ENCODE measurements at places on chromosomes 13 and 19.

GRCh38 chr19:17332677-17333581 is 1.7 kb downstream of the ANO8 start:
- DNase-seq, result no peak

DNA sequence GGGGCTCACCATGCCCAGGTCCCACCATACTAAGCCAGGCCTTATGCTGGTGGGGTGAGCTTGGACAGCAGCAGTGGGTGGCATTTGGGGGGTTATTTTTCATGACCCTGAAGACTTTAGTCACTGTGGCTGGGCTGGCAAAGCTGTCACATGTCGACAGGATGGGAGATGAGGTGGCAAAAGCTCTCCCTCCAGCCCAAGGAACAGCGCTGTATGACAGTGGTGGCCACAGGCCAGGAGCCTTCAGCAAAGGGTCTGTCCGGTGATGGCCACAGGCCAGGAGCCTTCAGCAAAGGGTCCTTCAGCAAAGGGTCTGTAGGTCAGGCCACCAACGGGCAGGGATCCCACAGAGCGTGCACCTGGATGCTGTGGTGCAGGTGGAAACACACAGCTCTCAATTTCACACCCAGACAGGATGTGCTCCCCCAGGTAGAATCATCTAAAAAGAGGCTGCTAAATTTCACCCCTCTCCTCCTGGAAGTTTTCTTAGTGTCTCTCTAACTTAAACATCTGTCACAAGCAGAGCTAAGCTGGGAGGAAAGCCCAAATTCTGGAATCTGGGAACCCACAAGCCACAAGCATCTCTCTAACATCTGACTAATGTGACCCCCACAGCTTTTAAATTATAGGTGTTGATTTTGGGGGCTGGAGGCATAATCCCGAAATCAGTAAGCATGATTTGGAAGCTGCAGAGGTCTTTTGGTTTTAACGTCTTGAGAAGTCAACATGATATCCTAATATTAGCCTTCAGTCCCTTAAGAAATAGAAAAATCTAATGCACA is 23.0 kb downstream of the COL4A1 start:
- no peak for DNase-seq

GRCh38 chr19:9671655-9672054 is 3.2 kb downstream of the ZNF562 start:
- no peak for DNase-seq

GRCh38 chr19:42528354-42529247 is at the start of gene CEACAM1:
Gene CEACAM1, minus strand, starts transcription at chr19:42528481. Its CDS starts 107 bp downstream, at chr19:42528374.
- DNase-seq, result peak; percentile 50

DNA sequence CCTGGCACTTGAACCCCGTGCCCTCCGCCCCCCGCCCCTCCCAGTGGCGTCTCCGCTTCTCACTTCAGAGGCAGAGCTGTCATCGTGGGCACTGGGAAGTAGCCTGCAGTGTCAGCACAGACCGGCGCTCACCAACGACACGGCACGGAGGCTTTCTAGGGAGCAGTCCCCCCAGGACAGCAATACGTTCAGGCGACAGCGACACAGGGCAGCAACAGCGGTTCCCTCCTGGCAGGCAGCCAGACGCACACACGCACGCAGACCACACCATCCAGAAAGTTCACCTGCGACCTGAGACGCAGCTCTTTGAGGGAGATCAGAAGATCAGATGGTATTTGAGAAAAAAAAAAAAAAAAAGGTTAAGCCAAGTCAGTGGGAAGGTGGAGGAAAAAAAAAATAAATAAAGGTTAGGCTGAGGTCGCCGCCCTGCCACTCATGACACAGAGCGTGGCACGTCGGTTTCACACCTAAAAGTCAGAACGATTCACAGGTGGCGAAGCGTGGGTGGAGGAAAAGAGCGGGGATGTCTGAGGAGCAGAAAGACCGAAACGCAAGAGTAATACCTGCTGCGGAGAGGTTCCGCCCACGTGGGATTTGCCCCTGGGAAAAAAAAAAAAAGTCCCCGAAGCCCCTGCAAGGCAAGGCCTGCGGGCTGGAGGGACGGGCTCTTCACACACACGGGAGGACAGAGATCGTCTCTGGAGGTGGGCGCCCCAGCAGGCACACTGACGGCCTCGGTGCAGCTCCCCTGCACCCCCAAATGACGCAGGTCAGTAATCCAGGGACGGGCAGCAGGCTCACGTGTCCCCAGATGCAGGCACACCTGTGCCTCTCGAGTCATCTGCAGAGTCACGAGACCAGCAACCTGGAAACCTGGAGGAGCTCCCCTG is 94.5 kb downstream of the GNG7 start:
- no peak for DNase-seq

GRCh38 chr13:34046457-34046856 is 228.5 kb downstream of the RFC3 start:
- no peak for DNase-seq

- DNase-seq, result no peak
Measured at GRCh38 chr13:65606622-65607021, 1623.5 kb downstream of the PCDH9 start.

DNA sequence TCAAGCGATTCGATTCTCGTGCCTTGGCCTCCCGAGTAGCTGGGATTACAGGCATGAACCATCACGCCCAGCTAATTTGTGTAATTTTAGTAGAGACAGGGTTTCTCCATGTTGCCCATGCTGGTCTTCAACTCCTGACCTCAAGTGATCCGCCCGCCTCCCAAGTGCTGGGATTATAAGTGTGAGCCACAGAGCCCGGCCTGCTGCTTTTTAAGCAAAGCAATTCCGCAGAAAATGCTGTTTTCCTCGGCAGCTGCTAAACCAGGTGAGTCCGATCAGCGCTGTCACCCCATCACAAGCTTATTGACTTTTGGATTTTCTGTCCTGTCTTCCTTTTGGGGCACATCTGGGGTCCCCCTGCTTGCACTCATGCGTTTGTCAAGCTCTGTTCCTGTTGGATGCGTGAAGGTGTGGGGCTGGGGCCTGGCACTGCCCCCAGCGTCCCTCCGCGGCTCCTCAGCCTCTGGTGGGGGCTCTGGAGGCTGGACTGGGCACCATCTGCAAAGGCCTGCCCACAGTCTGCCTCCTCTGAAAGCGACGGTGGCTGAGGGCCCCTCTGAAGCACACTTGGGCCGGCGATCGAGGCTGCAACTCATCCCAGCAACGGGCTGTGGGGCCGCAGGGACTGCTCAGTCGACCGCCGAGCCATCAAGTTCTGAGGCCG is 25.7 kb downstream of the CEBPG start:
- DNase-seq, result no peak

DNA sequence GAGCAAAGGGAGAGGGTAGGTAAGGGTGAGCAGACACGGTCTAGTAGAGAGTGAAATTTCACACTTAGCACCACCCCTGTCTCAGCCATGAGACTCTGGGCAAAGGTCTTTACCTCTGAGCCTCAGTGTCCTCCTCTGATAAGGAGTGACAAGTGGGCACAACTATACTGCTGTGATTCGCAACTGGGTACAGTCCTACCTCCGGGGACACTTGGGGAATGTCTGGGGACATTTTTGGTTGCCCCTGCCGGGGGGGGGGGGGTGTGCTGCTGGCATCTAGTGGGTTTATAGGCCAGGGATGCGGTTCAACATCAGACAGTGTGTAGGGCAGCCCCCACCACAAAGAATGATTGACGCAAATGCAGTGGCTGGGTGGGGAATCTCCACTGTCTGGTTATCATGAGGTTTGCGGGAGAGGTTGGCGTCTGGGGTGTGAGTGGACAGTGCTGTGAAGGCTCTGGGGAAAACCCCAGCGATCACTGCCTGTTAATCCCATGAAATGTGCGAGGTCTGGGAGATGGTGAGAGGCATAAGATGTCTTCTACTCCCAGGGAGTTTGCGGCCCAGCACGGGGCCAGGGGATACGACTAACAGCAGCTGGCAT is 4.3 kb downstream of the NACC1 start:
- DNase-seq, result no peak

GRCh38 chr19:903266-903797 is 9.7 kb downstream of the R3HDM4 start:
- DNase-seq, result no peak

DNA sequence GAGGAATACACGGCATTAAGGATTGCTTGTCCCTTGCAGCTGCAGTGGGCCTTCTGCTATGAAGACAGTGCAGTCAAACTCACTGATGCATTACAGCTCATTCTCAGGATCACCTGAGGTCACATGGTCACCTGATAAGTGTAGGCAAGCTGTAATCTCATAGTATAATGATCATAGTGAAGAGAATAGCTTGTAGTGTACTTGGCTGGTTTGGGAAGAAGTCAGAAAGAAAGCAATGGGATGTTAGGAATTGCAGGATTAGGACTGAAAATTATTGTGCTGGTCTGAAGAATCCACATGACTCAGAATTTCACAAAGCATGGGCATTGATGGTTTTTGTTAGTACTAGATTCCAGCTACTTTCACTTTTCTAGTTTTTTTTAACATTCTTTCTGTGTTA is 76.7 kb downstream of the MBNL2 start:
- DNase-seq, result no peak

DNA sequence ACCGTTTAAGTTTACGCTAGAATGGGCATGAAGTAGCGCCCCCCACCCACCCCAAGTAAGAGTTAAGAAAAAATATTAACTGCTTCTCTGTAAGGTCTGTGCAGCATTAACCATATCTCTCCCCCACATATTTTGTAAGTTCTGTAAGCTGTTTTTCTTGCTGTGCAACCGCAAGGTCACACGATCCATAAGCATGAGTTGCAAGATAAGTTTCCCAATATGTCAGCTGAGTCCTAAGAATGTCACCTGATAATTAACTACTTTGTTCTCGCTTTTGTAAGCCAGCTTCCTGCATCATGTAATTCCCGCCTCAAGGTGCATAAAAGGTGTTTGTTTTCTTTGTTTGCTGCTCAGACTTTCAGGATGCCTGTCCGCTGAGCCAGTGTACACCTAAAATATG is 187.0 kb downstream of the MYO16 start:
- no peak for DNase-seq

- DNase-seq, result no peak
Measured at GRCh38 chr13:36421447-36421846, 10.8 kb upstream of the CCNA1 start.

- no peak for DNase-seq
Measured at GRCh38 chr13:66635526-66635925, 594.6 kb downstream of the PCDH9 start.

- DNase-seq, result no peak
Measured at GRCh38 chr19:19368087-19368486, 37.4 kb upstream of the GATAD2A start.

GRCh38 chr13:63910511-63910910 is 2494.9 kb upstream of the PCDH20 start:
- no peak for DNase-seq

GRCh38 chr13:51999510-51999911 is 11.7 kb downstream of the ATP7B start:
- DNase-seq, result no peak

- no peak for DNase-seq
Measured at GRCh38 chr13:94061301-94061700, 418.2 kb downstream of the DCT start.

- no peak for DNase-seq
Measured at GRCh38 chr19:10269333-10270179, 1.4 kb upstream of the ICAM1 start.

DNA sequence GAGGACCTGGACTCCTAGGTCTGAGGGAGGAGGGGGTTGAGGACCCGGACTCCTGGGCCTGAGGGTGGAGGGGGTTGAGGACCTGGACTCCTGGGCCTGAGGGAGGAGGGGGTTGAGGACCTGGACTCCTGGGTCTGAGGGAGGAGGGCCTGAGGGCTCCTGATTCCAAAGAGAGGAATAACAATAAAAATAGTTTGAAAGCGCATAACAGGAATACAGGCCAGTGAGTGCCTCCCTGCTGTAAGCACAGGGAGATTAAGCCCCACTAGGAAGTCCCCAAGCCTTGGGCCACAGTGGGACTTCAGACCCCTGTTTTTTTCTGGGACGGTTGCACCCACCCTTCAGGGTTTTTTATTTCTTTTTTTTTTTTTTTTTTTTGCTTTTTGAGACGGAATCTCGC is 1.2 kb upstream of the SBK2 start:
- no peak for DNase-seq

DNA sequence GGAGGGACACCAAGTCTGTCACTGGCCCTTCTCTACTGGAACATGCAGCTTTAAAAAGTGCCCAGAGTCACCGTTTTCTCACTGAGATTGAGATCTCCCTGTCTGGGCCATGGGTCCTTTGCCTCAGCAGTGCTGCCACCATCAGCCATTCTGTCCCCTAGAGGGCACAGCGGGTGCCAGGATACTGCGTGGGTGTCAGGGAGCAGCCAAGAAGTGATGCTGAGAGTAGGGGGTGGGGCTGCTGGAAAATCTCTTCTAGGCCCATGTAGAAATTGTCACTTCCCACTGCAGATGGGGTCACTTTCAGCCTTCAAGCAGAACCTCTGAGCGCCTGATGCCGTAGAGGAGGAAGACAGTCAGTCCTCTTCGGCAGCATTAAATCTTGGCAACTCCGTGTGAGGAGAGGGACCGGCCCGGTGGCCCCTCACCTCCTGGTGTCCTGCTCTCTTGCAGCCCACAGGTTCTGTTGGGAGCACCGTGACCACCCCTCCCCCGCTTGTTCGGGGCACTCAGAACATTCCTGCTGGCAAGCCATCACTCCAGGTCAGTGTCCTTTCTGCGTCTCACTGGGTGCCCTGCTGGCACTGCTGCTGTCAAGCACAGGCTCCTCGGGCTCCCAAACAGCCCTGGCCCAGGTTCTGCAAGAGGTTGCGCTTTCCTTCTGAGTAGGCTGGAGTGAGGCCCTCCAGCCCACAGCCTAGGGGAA is 21.4 kb downstream of the TSSK6 start:
- DNase-seq, result no peak

DNA sequence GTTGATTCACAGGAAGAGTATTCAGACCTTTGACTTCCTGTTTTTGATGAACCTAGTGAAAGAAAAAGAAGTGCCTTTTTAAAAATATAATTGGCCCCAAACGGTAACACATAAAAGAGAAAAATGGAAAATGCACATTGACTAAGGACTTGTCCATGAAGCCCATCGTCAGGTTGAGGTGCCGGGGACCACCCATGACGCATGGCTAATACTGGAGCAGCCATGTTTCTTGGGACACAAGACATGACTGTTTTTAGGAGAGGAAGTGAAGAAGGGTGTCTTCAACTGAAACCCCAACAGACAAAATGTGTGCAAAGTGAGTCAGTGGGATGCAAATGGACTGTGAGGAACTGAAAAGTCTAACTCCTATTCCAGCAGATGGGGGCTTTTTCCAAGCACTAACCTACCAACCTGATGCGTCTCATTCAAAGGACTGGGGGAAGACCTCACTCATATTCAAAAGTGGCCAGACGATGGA is 459.4 kb downstream of the FOXO1 start:
- DNase-seq, result peak; percentile 17

GRCh38 chr19:10379880-10380312 is 476 bp downstream of the TYK2 start:
- DNase-seq, result peak; percentile 38

- DNase-seq, result no peak
Measured at GRCh38 chr19:54148158-54148557, 10.6 kb downstream of the CNOT3 start.

- no peak for DNase-seq
Measured at GRCh38 chr13:25170554-25171111, 1.5 kb downstream of the AMER2 start.

GRCh38 chr13:30234619-30235162 is 72.7 kb downstream of the KATNAL1 start:
- DNase-seq, result no peak

- DNase-seq, result no peak
Measured at GRCh38 chr19:3644351-3645066, 17.9 kb upstream of the CACTIN start.

- DNase-seq, result no peak
Measured at GRCh38 chr19:2113439-2114211, 16.9 kb downstream of the IZUMO4 start.

GRCh38 chr13:110685305-110686020 is 20.5 kb downstream of the CARS2 start:
- DNase-seq, result no peak
